ENCODE measurements at places on chromosomes 5 and 9.

DNA sequence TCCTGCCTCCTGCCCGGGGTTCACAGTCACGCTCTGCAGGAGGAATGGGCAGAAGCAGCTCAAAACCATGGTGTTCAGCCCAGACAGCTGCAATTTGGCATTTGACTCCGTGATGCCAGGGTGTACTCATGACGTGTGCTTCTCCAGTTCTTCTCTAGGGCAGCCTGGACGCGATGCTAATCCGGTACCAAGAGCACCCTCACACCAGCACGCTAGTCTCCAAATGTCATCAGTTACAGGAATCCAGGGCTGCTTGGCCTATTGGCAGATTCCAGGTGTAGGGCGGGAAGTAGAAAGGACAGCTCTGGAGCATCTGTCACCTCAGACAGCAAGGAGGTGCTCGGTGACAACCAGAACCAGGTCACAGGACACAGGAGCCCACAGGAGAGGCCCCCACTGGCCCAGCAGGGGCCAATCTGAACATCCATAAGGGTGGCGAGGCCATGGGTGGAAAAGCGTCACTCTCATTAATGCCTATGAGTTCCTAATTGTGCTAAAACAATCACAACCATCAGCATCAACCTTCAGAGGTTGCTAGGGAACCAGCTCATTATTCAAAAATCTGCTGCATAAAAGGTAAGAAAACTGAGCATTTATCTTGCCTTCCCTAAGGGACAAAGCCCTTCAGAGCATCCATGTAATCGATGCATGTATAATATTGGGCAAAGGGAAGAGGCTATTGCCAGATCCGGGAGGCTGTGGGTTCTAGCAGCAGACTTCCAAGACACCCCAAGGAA is 241.9 kb upstream of the IRX4 start:
- no peak for DNase-seq

- no peak for DNase-seq
These were observed 564.9 kb upstream of the TUSC1 start for GRCh38 chr9:26243029-26243697.

GRCh38 chr5:172439785-172440477 is 14.4 kb downstream of the SH3PXD2B start:
- no peak for DNase-seq

DNA sequence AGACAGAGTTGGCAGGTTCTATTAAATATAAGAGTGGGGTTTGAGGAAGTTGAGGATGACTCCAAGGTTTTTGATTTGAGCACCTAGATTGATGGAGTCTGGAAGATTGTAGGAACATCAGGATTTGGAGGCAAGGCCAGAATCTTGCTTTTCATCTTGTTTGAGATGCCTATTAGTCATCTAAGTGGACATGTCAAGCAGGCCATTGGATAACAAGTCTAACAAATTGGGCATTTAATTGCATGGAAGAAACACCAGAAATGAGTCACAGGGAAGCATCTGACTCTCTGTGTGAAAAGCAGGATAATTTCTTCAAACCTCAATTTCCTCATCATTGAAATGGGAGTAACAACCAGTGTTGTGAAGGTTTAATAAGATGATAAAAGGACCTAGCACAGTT is 53.3 kb upstream of the ARL15 start:
- DNase-seq: no peak

DNA sequence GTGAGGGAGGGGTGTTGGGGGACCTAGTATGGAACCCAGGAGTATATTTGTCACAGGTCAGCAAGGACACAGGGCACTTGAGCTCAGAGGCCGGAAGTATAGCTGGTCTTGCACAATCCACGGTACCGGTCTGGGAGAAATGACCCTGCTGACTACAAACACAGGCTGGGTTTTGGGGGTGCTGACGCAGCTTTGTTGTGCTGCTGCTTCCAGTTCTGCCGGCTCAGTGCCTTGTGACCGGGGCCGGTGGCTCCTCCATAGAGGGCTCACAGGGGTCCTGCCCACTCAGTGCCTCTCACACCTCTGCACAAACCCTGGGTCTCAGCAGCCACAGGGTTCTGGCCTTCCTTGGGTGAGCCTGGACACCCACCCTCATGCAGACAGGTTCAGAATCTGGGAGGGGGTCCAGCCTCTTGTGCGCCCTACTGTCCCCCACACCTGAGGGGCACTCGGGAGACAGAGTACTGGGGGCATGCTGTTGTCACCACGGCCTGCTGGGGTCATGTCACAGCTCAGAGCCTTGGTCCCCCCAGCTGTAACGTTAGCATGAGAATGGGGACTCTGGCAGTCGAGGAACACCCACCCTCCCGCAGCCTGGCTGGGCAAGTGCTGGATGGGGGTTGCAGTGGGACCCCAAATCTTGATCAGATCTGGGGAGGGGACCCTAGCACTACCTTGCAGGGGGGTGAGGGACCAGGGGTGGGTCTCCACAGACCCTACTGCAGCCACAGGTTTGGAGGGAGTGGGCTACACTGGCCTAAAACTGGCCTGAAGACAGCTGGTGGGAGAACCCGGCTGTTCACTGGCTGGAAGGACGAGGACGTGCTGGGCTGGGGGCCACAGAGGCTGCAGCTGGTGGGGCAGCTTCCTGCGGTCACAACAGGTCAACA is 17.7 kb downstream of the NINJ1 start:
- peak; percentile 88 for DNase-seq

DNA sequence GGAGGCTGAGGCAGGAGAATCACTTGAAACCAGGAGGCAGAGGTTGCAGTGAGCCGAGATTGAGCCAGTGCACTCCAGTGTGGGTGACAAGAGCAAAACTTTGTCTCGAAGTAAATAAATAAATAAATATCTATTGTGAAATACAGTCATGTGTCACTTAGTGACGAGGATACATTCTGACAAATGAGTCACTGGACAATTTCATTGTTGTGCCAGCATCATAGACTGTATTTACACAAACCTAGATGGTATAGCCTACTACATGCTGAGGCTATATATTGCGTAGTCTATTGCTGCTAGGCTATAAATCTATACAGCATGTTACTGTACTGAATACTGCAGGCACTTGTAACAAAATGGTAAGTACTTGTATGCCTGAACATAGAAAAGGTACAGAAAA is 61.1 kb upstream of the CCL21 start:
- DNase-seq: peak; percentile 42

DNA sequence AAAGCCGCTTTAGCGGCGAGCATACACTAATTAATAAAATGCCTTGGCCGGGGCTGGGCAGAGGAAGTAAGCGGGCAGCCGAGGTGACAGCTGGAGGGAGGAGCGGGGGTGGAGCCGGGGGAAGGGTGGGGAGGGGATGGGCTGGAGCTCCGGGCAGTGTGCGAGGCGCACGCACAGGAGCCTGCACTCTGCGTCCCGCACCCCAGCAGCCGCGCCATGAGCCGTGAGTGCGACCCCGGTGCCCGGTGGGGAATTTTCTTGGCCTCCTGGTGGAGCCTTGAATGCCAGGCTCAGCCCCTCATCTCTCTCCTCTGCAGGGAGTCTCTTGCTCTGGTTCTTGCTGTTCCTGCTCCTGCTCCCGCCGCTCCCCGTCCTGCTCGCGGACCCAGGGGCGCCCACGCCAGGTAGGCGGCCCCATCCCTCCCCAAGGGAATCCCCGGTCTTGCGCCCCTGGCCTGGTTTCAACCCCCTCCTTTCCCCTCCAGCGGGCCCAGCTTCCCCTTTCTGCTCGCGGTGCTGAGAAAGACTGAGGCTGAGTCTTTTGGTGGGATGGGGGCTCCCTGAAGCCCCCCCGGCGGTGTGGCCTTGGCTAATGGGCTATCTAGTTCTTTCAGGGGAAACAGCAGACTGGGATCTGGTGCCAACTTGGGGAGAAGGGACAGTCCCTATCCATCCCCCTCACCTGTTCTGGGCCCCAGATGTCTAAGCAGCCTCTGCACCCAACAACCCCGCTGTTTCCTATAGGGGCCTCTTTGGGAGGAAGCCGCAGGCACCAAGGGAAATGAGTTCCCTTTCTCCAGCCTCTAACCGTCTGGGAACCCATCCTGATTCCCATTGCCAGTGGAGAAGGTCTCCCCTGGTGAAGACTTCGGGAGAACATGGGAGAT is at the start of gene PTGS1:
Gene PTGS1 (plus strand): TSS at position 156 of the 887 bp plus-strand sequence. CDS start 61 bp downstream, at position 217.
- peak; percentile 57 for DNase-seq

DNA sequence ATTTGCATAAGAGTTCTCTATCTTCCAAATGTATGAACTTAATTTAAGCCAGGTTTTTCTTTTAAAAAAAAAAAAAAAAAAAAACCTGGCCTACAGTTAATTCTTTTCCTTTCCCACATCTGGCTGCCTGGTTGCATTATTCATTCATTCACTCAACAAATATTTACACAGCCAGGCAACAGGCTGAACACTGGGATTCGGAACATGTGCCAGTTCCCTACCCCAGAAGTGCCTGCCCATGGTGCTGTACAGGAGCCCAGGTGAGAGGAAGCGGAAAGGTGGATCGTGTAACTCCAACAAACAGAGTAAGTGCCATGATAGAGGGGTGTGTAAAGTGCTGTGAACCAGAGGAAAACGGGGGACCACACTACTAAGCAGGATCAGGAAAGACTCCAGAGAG is 93.6 kb downstream of the CDK5RAP2 start:
- no peak for DNase-seq

- DNase-seq: no peak
These were observed 25.3 kb downstream of the IRX2 start for GRCh38 chr5:2725980-2726765.

- DNase-seq: no peak
These were observed 94.4 kb upstream of the FSTL4 start for GRCh38 chr5:133706506-133707430.

- no peak for DNase-seq
These were observed 204.1 kb upstream of the MEF2C start for GRCh38 chr5:89087128-89087527.

- no peak for DNase-seq
These were observed 21.5 kb downstream of the TMC1 start for GRCh38 chr9:72542917-72543316.

GRCh38 chr9:99192786-99193465 is 28.8 kb downstream of the ALG2 start:
- DNase-seq: peak; percentile 20
